ENCODE measurements at places on chromosomes 3 and 15.

DNA sequence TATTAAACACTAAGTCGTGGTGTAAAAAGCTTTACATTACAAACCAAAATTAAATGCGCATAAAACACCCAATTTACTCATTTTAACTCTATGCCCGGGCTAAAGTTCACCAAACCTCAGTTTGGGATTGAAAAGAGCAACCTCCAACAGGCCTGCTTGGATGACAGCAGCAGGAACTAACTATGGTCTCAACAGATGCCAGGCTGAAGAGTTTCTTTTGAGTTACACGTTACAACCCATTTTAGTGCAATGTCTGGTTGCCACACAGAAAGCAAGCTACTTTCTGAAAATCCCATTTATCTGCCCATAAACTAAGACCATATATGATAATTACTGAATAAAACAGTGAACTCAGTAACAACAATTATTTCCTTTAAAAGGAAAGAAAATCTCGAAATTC is 2.2 kb downstream of the SATB1 start:
- peak; percentile 9 for DNase-seq

DNA sequence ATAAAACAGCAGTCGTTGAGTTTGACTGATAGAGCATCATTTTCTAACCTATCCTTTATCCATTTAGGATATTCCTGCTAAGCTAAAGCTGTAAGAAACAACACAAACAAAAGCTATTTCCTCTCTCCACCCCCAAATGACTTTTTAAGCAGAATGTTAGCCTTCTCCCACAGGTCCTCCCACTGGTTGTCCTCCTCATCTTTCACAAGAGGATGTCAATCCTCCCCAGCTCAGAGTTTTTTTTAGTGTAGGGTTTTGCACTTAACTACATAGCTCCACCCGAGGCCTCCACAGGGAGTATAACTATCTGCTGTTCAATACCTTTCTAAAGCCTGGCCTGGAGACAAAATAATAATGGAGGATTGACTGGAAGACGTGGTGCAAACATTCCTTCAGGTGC is 7.8 kb downstream of the SETMAR start:
- DNase-seq: no peak

- no peak for DNase-seq
Measured at GRCh38 chr3:119436977-119437376, 26.4 kb downstream of the TMEM39A start.

DNA sequence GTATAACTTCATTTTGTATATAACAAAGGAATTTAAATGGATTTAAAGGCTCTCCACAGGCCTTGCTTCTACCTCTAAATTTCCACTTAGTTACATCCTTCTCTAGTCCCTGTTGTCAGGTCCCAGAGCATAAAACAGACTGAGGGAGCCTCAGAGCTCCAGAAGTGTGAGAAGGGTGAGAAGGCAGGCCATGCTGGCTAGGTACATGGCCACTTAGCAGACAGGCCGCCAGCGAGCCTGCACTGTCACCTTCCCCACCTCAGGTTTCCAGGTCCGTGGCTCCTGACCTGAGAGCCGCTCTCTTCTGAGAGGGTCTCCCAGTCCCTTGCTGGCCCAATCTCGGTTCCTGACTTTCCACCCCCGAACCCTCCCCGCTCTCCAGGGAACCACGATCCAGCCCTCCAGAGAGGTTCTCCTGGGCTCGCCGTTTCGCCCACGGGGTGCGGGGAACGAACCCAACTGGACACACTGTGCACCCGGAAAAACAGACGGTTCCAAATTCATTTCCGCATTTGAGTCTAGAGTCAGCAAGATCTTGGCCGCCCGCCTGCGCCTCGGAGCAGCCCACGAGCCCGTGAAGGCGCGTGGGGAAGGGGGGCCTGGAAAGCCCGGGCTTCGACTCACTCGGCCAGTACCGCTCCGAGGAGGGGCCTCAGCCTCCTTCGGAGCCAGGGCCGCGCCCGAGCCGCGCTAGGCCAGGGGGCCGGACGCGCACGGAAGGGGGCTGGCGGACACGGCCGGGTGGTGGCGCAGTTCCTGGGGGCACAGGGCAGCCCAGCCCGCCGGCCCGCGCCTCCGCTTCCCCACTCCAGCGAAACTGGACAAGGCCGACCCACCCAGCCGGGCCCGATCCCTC is 16.7 kb upstream of the SOX2 start:
- no peak for DNase-seq

GRCh38 chr3:195137638-195138588 is 133.0 kb downstream of the XXYLT1 start:
- no peak for DNase-seq

GRCh38 chr15:40857601-40858341 is 13.9 kb downstream of the SPINT1 start:
- peak; percentile 87 for DNase-seq

DNA sequence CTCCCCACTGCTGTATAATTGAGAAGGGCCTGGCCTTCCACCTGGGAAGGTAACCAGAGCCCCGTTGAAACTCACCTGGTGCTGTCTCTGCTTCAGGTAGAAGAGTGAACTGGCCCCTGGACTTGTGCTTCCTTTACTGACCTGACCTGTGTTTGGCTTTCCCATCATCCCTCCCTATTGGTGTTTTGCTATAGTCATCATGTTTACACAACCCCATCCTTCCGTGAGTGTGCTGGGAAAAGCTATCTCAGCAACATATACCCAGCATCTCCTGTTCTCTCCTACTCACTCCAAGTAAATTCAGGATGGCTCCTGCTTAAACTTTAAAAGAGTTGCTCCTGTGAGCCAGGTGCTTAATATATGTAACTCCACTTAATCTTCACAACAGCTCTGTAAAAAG is 77.2 kb upstream of the TSC22D2 start:
- DNase-seq: no peak

DNA sequence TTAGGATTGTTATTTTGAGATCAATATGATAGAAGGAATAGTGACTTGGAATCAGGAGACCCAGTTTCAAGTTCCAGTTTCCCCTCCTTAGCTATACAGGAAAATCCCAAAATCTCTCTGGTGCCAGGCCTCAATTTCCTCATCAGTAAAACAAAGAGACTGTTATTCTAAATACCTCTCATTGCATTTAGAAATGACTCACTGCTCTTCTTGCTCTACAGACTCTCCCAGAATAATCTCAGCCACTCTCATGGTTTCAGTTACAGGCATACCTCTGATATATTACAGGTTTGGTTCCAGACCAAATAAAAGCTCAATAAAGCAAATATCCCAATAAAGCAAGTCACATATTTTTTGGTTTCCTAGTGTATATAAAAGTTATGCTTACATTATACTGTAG is 28.3 kb downstream of the IMPG2 start:
- no peak for DNase-seq

Measured in NCI-H2171 treated with DMSO at 0.1 percent for 48 hours (cell line).